ENCODE measurements at places on chromosomes 16 and 17.
A peak's percentile ranks its signal among the peaks of the same experiment; 100 is the strongest.

- DNase-seq, result peak; percentile 73
Observed at GRCh38 chr17:309361-309888, 43.2 kb downstream of the RPH3AL start.

- DNase-seq, result peak; percentile 63
Observed at GRCh38 chr16:24540602-24541210, 1.3 kb downstream of the RBBP6 start.

GRCh38 chr16:79768276-79768970, 167.9 kb upstream of the MAF start:
- peak; percentile 14 for DNase-seq

- DNase-seq, result no peak
Observed at GRCh38 chr16:78815713-78816112, 716.3 kb downstream of the WWOX start.

DNA sequence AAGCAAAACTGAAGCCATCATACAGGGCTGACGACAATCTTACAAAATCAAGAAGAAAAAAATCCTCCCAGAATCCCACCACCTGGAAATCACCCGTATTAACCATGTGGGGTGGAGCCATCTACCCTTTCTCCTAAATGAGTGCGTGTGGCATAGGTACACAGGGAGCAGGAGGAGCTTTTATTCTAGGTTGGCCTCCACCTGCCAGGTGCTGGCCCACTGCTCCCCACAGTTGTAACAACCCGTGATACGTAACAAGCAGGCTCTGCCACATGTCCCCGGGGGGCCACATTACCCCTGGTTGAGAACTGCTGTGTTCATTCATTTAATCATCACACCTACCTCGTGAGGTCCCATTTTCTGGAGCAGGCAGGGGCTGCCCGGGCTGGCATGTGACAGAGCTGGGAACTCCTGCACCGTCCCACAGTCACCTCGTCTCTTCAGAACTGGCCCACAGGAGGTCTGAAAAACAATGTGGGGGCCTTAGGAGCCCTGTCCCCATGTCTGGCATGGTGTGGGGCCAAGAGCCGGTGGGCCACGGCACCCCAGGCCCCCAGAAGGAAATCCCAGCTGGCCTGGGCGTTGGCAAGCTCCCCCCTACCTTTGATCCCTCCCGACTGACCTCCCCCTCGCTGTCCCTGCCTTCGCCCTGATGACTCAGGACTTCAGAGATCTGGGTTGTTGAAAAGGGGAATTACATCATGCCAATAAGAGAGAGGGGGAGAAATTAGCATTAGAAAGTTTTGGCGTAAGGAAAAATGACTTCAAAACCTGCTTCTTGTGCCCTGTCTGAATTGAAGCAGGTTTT, 12.9 kb downstream of the CMIP start:
- DNase-seq, result peak; percentile 70

DNA sequence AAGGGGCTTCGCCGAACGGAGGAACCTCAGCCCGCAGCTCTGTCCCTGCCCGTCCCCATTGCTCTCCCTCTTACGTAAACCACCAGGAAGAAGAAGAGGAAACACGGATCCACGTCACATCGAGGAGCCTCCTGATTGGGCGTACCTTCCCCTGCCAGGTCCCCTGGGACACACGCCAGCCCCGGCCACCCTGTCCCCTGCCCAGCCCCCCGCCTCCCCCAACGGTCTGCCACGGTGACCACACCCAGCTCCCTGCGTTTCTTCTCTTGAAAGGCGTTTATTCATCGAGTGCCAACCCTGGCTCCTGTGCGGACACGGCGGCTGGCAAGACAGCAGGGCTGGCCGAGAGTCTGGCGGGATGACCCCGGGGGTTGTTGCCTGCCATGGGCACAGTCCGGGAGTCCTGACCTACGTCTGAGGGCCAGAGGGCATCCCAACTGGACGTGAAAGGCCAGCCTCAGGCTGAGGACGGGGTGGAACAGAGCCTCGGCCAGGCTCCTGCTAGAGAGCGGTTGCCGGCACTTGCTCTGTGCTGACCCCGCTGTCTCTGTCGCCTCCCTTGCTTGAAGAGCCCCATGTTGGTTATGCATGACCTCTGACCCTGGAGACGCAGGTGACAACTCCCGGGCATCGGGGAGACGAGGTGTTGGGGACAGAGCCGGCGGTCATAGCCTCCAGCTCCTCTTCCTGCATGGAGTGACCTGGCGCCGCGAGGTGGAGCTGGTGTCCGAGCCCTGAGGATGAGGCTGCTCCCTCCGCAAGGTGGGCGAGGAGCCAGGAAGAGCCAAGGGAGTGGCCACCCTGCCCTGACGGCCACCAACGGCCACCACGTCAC, 40.5 kb upstream of the ACSF3 start:
- DNase-seq, result peak; percentile 79

DNA sequence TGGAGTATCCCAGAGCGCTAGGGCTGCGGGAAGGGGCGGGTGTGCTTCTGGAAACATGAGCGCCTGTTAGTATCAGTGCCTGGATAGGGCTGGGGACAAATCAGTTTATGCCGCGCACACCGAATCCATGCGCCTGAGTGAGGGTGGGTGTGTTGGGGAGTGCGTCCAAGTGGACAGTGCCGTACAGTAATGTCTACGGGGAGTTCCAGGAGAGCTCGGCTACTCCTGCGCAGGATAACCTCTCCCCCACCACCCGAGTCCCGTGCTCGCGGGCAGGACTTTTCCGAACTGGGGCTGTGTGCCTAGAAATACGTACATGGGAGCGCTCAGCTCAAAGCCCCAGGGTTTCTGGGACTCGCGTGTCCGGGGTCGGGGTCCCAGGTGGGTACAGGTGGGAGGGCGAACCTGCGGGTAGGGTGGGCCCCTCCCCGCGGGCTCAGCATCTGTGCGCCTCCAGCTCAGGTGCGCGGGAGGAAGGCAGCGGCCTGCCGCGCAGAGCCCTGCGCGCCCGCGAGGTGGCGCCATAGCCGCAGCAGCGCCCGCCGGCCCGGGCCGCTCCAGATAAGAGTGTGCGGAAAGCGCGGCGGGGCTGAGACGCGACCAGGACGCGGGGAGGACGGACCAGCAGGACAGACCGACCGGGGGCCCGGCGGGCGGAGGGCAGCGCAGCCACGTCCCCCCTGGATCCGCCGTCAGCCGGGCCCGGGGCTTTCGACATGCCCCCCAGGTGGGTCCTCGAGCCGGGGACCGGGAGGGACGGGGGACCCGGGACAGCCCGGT, at the start of gene HIC1:
Gene HIC1, plus strand, starts transcription at position 592 of the 780 bp plus-strand sequence. CDS start 1,588 bp downstream, outside the sequence.
- peak; percentile 82 for DNase-seq

DNA sequence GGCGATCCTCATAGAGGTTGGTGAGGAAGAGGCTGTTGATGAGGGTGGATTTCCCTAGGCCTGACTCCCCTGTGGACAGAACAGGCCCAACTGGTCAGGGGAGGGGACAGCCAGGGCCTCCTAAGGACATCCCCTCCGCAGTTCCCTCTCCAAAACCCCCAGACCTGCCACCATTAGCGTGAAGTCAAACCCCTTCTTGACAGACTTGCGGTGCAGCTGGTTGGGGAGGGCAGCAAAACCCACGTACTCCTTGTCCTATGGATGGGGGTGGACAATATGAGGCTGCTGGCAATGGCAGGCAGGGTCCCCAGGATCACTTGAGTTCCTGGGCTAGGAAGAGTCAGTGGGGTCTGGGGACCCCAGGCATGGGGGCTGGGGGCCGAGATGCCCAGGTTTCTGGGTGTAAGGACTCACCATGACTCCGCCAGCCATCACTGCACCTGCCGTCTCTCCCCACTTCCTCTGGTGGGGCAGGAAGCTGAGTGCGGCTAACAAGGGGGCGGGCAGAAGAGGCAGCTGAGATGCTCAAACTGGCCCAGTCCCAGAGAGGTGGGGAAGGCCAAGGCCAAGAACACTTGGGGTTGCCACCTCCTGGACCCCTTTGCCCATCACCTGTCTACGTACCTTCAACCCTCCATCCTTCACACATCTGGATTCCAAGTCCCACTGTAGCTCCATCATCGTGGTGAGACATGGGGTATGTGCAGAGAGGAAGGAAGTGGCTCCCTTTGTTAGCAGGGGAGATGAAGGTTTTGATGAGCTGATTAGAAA, at the start of gene SEPTIN1:
Gene SEPTIN1, minus strand, starts transcription at position 451 of the 771 bp plus-strand sequence. Its CDS starts 19 bp downstream, at position 432.
- peak; percentile 63 for DNase-seq

DNA sequence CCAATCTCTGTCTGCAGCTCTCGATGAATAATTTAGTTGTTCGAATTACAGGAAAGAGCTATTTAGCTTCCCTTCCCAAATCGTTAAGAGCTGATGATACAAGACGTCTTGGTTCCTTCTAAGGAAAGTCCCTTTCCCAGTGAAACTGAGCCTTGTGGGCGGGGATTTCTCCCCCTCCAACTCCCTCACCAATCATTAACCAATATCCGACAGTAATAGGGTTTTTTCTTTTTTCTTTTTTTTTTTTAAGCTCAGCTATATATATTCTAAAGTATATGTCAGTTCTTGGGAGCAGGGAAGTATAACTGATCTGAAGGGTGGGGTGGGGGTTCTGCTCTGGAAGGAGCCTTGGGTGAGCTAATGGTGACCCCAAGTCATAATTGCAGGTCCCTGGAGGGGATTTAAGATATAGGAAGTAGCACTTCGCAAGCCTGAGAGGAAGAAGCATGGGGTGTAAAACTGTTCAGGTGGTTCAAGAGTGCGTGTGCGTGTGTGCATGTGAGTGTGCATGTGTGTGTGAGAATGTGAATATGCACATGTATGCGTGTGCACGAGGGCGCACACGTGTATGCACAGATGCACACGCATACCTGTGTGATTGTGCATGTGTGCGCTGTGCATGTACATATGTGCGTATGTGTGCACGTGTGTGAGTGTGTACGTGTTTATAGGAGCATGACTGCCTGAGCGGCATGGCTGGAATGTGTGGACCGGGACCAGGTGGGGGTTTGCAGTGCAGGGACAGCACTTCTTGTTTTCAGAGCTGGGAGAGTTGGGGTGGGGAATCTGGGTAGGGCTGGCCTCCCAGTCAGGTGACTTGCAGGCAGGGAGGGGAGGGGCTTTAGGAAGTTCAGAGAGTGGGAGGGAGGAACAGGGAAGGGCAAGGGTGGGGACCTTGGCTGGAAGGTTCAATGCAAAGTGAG, 42.7 kb downstream of the SOCS3 start:
- DNase-seq, result no peak

DNA sequence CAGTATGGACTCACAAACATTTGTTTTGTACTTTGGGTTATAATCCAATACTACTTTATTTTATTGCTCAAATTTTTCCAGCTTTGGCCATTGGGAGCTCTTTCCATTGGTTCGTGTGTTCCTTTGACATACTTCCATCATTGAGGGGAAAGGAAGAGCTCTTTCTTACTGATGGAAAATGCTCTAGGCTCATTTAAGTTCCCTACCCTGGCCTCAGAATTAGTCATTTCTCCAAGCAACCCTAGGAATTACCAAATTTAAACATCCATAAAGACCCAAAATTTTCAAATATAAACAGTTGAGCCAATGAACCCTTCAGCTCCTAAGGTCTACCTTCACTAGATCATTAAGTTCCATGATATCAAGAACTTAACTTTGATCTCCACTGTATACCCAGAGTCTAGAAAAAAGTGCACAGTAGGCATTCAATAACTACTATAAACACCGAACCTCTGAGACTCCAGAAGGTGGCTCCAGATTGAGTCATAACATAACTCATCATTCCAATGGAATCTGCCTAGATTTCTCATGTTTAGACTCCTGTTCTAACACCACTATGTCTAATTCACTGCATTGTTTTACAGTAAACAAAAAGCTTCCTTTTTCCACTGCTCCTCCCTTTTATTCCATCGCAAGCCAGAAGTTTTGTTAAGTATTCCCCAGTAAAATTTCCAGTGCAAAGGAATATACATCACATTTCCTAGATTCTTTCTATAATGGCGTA, 39.0 kb downstream of the SMURF2 start:
- no peak for DNase-seq

- DNase-seq, result peak; percentile 94
Observed at GRCh38 chr16:20747030-20747816, 5.6 kb upstream of the THUMPD1 start.

GRCh38 chr17:55458287-55458900, 36.8 kb upstream of the MMD start:
- no peak for DNase-seq

GRCh38 chr17:65022751-65023700, 33.5 kb downstream of the GNA13 start:
- no peak for DNase-seq

Data from hematopoietic multipotent progenitor cell treated with erythropoietin and hydrocortisone succinate and interleukin-3 and kit ligand, for 4 days (in vitro differentiated cells).